ENCODE measurements at places on chromosomes 5 and 9.

DNA sequence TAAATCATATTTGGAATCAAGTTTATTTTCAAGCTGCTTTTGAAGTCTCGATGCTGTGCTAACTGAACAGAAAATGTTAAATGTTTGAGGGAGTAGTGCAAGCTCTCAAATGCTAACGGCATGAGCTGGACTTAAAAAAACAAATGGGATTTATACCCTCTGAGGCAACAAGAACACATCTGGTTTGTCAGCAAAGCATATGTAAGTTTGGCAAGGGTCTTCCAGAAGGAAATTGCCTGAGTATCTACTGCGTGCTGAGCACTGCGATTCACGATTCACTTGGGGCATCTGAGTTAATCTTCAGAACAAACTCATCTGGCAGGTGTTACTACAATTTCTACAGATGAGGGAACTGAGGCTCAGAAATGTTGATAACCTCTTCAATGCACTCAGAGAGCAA, 98.4 kb upstream of the C9orf72 start:
- DNase-seq, result no peak

DNA sequence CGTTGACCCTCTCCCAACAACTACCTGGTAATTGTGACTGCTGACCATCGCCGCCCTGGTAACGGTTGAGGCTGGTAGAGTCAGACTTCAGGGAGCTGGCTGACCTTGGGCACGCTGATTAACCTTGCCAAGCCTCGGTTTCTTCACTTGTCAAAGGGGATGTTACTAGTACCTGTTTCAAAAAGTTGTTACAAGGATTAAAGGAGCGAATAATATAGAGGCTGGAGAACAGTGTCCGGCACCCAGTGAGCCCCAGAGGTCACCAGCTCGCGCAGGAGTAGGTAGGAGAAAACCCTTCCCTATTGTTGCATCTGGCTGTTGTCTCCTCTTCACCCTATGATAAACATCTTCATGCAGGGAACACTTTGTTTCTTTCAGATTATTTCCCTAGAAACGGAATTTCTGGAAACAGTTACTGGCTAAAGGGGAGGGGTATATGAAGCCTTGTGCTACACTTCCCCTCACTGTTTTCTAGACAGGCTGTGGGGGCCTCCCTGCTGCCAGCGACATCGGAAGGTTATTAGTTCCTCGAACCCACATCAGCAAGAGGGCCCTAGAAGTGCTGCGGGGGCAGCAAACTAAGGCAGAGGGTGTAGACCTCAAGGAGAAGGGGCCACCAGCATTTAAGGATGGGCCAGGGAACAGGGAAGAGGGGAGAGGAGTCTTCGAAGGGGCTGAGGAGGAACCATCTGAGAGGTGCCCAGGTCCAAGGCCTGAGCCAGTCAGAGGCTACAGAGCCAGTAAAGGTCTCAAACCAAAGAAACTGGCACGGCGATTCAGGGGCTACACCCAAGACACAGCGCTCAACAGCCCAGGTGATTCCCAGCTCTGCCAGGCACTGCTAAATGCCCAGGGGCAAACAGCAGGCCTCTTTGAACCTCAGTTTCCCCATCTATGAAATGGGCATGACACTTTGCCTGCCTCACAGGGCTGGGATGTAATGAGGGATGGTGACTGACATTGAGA, 37.6 kb downstream of the HRH2 start:
- DNase-seq, result no peak

- no peak for DNase-seq
These were observed 288.0 kb downstream of the TRIM32 start for GRCh38 chr9:116975126-116975525.

DNA sequence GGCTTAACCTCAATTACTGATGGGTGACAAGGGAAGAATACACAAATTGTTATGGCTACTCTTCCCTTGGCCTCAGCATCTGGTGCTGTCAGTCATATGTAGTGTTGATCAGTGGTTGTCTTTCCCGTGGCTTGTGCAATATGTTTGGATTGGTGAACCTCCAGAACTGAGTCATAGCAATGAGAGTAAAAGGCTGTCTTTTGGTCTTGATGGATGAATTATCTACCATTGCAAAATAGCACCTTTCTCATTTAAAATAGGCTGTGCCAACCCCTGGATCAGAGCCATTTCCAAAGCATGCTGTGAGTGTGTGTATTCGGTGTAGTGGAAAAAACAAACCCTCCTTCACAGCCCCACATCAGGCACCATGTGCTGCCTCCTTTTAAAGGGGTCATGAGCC, 14.6 kb upstream of the F2R start:
- no peak for DNase-seq

DNA sequence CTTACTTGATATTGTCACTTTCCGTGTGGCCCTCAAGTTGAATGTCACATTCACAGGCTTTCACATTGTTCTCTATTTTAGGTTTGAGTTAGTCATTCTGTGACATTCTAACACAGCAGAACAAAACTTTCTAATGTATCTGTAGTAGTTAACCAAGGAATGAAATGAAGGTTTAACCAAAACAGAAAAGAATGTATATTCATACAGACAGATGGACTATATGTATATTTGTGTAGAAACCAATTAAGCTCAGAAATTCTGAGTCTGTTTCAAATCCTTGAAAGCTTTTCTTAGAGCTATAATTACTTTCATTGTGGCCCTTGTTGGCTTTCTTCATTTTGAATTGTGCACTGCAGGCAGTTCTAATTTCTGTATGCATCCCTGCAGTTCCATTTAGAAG, 654.7 kb downstream of the LRRC70 start:
- DNase-seq, result no peak

DNA sequence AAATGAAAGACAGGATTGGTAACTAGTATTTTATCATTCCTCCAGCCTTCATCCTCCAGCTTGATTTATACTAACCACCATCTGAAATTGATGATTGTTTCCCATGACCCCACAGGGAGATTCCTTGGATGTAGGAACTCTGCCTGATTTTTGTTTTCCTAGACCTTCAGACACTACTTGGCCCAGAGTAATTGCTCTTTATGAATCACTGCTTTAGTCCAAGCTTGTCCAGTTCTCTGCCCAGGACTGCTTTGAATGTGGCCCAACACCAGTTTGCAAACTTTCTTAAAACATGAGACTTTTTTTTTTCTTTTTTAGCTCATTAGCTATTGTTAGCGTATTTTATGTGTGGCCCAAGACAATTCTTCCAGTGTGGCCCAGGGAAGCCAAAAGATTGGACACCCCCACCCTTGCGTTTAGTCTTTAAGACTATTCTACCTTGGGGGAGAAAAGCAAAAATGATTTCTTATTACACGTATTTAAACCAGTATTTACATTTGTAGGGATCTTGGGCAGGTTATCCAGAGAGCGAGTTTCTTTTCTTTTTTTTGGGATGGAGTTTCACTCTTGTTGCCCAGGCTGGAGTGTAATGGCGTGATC, 18.4 kb downstream of the BASP1 start:
- no peak for DNase-seq

DNA sequence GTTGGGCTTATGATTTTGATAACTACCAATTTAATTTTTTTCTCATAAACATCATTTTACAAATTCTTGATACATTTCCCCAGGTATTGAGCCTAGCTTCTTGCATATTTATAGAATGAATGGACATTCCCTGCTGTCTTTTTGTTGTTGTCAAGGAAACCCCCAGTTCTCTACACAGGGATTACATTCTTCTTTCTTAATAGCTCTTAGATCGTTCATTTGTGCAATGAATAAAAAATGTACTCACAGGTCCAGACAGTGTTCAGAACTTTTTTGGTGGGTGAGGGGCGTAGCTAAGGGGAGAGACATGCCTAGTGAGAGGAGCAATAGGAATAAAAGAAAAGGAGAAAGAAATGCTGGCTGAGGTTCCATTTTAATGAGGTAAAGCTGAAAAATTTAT, 58.6 kb downstream of the VCAN start:
- DNase-seq, result no peak

Measured in T-helper 9 cell (primary cell).